ENCODE measurements at places on chromosomes 1 and 21. TPM values are rescaled to one million over a fixed set of nuclear protein-coding genes. Genes with fewer than 3 reads are reported as not detected.

DNA sequence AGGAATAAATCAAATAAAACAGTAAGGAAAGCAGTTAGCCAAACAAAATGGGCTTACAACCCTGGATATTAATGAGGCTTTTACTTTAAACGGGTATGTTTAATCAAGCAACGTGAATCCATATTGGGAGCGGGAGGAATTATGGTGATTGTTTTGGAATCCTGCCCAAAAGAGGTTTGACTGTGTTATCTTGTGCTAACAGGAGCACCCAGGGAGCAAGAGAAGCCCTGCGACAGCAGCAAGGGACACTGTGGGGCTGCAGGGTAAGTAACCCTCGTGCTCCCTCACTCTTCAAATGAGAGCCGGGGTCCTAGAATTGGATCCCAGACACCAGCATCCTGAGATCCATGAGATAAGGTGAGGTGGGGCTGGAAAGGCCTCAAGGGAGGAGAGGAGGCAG is 72.6 kb upstream of the PGBD5 start:
- no peaks in the 10 kb centered on the region for H3K36me3 ChIP-seq
- DNase-seq, result no peak
- peaks cover 29% of the 10 kb centered on the region for H3K4me1 ChIP-seq
- H3K4me3 ChIP-seq, result no peak overlapping the region
- H3K27ac ChIP-seq, result no peak overlapping the region

GRCh38 chr1:241460098-241460873 is 59.3 kb downstream of the FH start:
- no peak overlapping the region for H3K4me3 ChIP-seq
- H3K27me3 ChIP-seq, result no peaks in the 10 kb centered on the region
- no peaks in the 10 kb centered on the region for H3K4me1 ChIP-seq
- DNase-seq, result no peak

DNA sequence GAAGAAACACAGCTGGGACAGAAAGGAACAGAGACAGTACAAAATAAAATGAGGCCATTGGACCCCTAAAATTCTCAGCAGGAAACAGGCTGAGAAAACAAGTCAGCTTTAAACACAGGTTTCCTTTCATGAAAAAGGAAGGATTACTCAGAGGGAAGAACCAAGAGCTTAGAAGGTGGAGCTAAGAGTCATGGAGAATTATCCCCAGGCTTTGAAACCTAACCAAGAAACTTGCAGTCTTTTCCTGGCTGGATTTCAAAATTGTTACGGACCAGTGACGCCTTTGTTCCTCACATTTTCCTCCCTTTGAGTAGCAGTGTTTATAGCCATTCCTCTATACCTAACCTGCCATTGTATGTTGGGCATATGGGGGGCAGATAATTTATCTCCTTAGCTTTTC is 8.8 kb downstream of the HMGB4 start:
- no peaks in the 10 kb centered on the region for H3K36me3 ChIP-seq
- H3K27me3 ChIP-seq, result peaks cover 6% of the 10 kb centered on the region

DNA sequence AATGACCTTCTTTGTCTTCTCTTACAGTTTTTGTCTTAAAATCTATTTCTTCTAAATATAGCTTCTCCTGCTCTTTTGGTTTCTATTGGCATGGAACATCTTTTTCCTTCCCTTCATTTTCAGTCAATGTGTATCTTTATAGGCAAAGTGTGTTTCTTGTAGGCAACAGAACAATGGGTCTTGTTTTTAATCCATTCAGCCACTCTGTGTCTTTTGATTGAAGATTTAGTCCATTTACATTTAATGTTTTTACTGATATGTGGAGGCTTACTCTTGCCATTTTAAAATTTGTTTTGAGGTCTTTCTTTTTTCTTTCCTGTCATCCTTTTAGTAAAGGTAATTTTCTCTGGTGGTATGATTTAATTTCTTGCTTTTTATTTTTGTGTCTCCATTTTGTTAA is 271.2 kb upstream of the ZP4 start:
- no peaks in the 10 kb centered on the region for H3K27me3 ChIP-seq
- no peaks in the 10 kb centered on the region for H3K4me1 ChIP-seq
- H3K36me3 ChIP-seq, result no peaks in the 10 kb centered on the region

DNA sequence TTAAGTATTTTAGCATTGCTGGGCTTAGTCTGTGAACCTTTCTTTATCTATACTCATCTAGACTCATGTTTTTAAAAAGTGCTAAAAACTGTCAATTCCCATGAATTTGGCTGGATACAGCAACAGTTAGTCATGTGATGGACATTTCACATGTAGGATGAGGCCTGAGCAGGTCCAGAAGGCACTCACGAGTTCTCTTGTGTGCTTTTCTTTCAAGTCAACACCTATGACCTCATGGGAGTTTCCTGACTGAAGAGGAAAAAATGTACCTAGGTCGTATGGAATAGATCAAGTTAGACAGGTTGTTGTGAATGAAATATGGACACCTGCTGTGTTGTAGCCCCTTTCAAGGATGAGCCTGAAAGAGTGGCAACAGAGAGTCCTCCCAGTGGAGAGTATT is 394.2 kb downstream of the DUSP10 start:
- H3K27me3 ChIP-seq, result no peaks in the 10 kb centered on the region
- no peak overlapping the region for H3K27ac ChIP-seq

- H3K27me3 ChIP-seq, result no peaks in the 10 kb centered on the region
- DNase-seq, result no peak
- H3K4me1 ChIP-seq, result peaks cover 66% of the 10 kb centered on the region
- H3K27ac ChIP-seq, result no peak overlapping the region
Measured at GRCh38 chr1:27521336-27521831, 31.4 kb upstream of the WASF2 start.

GRCh38 chr1:18197299-18197698 is 89.7 kb downstream of the IGSF21 start:
- H3K27ac ChIP-seq, result no peak overlapping the region
- no peaks in the 10 kb centered on the region for H3K36me3 ChIP-seq
- H3K27me3 ChIP-seq, result peaks cover 56% of the 10 kb centered on the region

DNA sequence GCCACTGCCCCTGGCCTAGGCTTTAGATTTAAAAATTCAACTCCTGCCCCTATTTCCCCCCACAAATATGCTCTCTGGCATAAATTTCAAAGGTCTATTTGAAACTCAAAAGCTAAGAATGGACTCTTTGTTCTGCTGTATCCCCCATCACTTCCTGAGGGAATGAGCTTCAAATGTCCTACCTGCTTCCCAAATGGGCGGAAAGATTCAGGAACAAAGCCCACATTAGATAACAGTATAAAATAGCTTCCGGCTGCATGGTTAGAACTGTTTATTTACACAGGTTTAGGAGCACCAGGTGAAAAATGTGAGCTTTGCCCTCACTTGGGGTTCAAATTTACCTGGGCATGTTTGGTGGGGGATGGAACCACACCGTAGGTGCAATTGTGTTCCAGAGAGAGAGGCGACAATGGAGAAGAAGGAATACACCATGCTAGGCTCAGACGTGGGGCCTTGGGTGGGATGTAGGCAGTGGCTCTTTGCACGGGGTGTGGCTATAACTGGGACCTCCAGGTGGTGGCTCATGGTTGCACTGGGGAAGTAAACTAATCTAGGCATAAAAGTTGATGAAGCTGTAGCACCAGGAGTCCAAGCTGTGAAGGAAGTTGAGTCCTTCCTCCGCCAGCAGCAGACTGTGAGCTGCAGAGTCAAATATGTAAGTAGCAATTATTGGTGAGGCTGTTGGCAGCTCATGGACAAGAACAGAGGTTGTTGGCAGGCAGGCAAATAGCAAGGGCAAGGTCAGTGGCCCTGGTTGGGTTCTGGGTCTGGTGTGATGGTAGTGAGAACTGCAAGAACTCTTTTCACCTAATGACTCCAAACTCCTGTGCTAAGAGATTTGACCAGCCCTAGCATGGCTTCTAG is 41.5 kb upstream of the SRSF10 start:
- no peak for DNase-seq
- peaks cover 30% of the 10 kb centered on the region for H3K4me1 ChIP-seq
- no peak overlapping the region for H3K4me3 ChIP-seq

GRCh38 chr1:223177681-223178080 is 34.6 kb upstream of the TLR5 start:
- DNase-seq, result no peak
- H3K4me3 ChIP-seq, result no peak overlapping the region
- H3K36me3 ChIP-seq, result no peaks in the 10 kb centered on the region

TRPM2 gene
- 0.61 TPM for total RNA-seq

CTPS1 gene
- total RNA-seq, result 112 TPM

CD101 gene
- 2.3 TPM for total RNA-seq

RAVER2 gene
- total RNA-seq, result 26.9 TPM

Measured in SJCRH30 (cell line).